ENCODE measurements at places on chromosomes 4 and X. TPM values are rescaled to one million over a fixed set of nuclear protein-coding genes. Genes with fewer than 3 reads are reported as not detected.

DNA sequence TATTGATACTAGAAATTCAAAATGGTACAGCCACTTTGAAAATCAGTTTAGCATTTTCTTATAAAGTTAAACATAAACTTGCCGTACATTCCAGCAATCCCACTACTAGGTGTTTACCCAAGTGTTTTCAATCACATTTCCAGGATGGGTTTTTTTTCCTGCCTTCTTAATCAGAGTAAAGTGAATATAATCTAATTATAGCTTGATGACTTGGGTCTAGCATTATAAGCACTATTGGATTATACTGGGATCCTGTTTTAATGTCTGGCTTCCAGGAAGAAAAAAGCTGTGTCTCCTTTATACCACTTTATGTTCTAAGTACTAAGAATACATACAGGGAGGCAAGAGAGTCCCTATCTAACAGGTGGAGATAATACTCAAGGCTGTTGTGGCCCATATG lies 103.3 kb upstream of the KLHL13 start:
- no peak for DNase-seq

DNA sequence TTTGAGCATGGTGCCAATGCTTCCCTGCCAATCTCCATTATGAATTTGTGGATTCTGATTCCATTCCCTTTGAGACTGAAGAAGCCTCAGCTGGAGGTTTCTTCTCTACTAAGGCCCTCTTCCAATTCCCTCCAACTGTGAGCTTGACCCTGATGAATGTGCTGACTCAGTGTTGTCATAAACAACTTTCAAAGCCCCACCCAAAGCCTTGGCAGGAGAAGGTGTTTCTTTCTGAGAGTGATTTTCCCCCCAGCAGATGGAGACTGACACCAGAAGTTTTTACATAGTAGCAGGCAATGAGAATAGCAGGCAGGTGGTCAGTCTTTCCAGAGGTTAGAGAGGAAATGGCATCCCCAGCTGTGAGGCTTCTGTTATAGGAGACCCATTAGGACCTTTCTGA lies 53.1 kb downstream of the OCRL start:
- peak; percentile 44 for DNase-seq

- no peak for DNase-seq
These were observed 10.0 kb upstream of the CHIC2 start for GRCh38 chr4:54074381-54074780.

GRCh38 chrX:71321731-71322130 lies 20.2 kb downstream of the ITGB1BP2 start:
- no peak for DNase-seq

The FGB gene
- not detected for total RNA-seq

The DSPP gene
- total RNA-seq, result not detected

The SLIT2 gene
- 3.1 TPM for total RNA-seq

Measured in myocyte (in vitro differentiated cells).